Right atrium auricular region (tissue), 2 donors: ENCODE measurements at places on chromosomes 11 and 22.

DNA sequence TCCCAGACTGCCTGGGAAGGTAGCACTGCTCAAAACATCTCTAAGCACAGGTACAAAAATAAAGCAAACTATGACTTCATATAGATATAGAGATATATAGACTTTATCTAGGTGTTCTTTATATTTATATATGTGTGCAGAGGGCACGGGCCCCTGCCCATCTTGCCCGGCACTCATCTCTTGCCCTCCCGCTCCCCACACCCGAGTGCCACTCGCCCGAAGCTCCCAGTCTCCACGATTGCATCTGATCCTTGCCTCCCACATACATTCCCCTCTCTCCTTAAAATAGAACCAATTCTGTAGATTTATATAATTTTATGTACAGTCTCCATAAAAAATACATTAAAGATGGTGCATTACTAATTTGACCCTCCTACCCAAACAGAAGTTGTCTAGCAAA lies 55.5 kb downstream of the IGSF9B start:
- DNase-seq = no peak

- DNase-seq = no peak
These were observed 64.0 kb downstream of the SOX6 start for GRCh38 chr11:16292167-16292859.

GRCh38 chr11:70141486-70142220 lies 61.4 kb upstream of the FADD start:
- DNase-seq = no peak

DNA sequence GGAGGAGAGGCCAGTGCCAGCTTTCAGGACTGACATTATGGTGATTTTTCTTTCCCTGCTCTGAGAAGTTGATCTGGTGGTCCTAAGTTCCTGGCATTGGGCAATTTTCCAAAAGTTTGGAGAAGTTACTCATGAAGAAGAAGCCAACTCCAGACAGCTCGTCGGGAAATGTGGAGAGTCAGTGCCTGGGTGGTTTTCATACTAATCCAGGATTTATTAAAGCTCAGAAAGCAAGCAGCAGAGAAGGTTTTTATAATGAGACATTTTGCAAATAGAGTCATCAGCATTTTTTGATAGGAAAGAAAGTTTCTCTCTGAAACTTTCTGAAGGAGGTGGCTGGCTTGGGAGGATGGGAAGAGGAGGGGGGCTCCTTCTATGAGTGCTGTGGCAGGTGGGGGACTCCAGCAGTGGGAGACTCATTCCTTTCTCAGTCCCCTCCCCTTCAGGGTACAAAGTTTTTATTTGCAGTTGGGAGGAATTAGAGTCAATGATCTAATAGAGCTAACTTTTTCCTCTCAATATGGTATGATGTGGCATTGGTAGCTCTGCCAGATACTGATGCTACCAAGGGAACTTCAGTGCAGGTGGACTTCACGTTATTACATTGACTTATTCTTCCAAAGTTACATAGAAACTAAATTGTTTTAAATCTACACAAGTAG lies 55.4 kb downstream of the LIF start:
- no peak for DNase-seq

DNA sequence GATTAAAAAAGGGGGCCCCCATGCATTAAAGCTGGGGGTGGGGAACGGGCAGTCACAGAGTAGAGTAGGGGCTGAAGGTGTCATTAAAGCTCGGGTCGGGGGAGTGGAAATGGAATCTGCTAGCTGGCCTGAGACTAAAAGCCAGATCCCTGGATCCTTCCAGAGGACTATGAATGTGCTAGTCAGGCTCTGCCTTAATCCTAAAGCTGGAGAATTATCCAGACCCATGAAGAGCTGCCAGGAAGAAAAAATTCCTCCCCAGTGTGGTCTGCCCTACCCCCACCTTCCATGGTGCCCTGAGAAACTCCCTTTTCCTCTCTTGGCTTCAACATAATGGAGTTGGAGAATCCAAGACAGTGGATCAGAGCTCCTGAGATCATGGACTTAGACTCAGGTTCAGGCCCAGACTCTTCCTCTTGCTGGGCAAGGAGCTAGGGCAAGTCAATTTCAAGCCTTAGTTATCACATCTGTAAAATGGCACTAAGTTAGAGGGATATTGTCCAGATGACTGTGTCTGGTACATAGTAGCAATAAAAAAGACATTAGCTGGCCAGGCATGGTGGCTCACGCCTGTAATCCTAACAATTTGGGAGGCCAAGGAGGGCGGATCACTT lies 24.0 kb upstream of the SMTN start:
- no peak for DNase-seq

GRCh38 chr11:90218606-90219005 lies 4.2 kb downstream of the CHORDC1 start:
- no peak for DNase-seq
